Neural progenitor cell (in vitro differentiated cells): ENCODE measurements at places on chromosomes 6 and 20.

GRCh38 chr20:20277894-20278335 lies 90.0 kb upstream of the INSM1 start:
- H3K4me1 ChIP-seq: no peaks in the 10 kb centered on the region
- no peaks in the 10 kb centered on the region for H3K36me3 ChIP-seq
- no peak overlapping the region for H3K27ac ChIP-seq
- no peaks in the 10 kb centered on the region for H3K27me3 ChIP-seq

DNA sequence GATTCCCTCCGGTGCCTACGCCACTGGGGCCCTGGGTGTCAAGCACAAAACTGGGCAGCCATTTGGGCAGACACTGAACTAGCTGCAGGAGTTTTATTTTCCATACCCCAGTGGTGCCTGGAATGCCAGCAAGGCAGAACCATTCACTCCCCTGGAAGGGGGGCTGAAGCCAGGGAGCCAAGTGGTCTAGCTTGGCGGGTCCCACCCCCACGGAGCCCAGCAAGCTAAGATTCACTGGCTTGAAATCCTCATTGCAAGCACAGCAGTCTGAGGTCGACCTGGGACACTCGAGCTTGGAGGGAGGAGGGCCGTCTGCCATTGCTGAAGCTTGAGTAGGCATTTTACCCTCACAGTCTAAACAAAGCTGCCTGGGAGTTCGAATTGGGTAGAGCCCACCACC lies 125.3 kb downstream of the FRK start:
- no peak for DNase-seq
- no peaks in the 10 kb centered on the region for H3K4me1 ChIP-seq
- no peak overlapping the region for H3K4me3 ChIP-seq

- peaks cover 18% of the 10 kb centered on the region for H3K4me1 ChIP-seq
- no peak for DNase-seq
- H3K27ac ChIP-seq: no peak overlapping the region
- no peaks in the 10 kb centered on the region for H3K36me3 ChIP-seq
- H3K27me3 ChIP-seq: no peaks in the 10 kb centered on the region
- no peak overlapping the region for H3K4me3 ChIP-seq
These were observed 118.6 kb upstream of the ADGRF1 start for GRCh38 chr6:47160702-47161101.

DNA sequence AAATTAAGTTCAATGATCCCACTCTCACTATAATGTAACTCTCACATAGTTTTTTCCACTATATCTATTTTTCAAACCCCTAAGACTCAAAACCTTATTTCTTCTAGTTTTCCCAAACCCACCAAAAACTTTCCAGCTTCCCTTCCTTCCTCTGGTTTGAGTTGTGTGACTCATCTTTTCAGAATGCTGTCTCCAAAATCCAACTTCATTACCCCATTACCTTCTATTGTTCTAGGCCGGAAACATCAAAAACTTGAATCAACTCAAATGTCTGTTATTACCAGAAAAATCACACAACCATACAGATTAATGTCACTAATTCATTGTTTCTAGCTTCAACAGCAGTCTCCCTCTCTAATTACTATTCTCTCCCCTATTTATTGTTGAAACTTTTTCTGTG lies 1090.3 kb downstream of the HACE1 start:
- H3K36me3 ChIP-seq: no peaks in the 10 kb centered on the region
- no peak for DNase-seq
- H3K27me3 ChIP-seq: no peaks in the 10 kb centered on the region
- no peak overlapping the region for H3K4me3 ChIP-seq
- no peaks in the 10 kb centered on the region for H3K4me1 ChIP-seq
- H3K27ac ChIP-seq: no peak overlapping the region

DNA sequence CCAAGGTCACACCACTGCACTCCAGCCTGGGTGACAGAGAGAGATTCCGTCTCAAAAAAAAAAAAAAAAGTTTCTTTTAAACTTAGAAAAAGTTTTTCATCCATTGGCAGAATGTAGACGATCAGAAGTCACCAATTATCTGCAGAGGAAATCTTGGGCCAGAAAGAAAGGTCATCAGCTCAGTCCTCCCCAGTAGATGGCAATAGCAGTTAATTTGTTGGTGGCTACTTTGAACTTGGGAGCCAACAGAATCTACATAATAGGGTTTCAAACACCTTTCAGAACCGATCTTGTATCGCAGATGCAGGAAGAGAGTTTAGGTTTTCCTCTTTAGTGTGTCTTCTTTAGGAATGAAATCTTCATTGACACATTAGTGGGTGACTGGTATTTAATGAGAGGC lies 41.7 kb downstream of the LBP start:
- no peak overlapping the region for H3K4me3 ChIP-seq
- no peak for DNase-seq
- no peaks in the 10 kb centered on the region for H3K27me3 ChIP-seq
- H3K36me3 ChIP-seq: no peaks in the 10 kb centered on the region
- H3K4me1 ChIP-seq: no peaks in the 10 kb centered on the region

- no peaks in the 10 kb centered on the region for H3K36me3 ChIP-seq
- no peak overlapping the region for H3K4me3 ChIP-seq
- no peak for DNase-seq
- H3K27me3 ChIP-seq: peaks cover 11% of the 10 kb centered on the region
These were observed 2.6 kb downstream of the CTSZ start for GRCh38 chr20:59004493-59004762.

GRCh38 chr6:18538315-18538714 lies 151.2 kb downstream of the RNF144B start:
- no peak for DNase-seq
- peaks cover 8% of the 10 kb centered on the region for H3K4me1 ChIP-seq
- no peaks in the 10 kb centered on the region for H3K27me3 ChIP-seq
- no peak overlapping the region for H3K27ac ChIP-seq

DNA sequence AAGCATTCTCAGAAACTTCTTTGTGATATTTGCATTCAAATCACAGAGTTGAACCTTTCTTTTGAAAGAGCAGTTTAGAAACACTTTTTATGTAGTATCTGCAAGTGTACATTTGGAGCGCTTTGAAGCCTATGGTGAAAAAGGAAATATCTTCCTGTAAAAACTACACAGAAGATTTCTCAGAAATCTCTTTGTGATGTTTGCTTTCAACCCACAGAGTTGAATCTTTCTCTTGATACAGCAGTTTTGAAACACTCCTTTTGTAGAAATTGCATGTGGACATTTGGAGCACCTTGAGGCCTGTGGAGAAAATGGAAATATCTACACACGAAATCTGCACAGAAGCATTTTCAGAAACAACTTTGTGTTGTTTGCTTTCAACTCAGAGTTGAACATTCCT lies 612.3 kb upstream of the ZNF337 start:
- no peaks in the 10 kb centered on the region for H3K27me3 ChIP-seq
- no peaks in the 10 kb centered on the region for H3K4me1 ChIP-seq
- H3K27ac ChIP-seq: no peak overlapping the region
- H3K4me3 ChIP-seq: no peak overlapping the region
- DNase-seq: no peak

DNA sequence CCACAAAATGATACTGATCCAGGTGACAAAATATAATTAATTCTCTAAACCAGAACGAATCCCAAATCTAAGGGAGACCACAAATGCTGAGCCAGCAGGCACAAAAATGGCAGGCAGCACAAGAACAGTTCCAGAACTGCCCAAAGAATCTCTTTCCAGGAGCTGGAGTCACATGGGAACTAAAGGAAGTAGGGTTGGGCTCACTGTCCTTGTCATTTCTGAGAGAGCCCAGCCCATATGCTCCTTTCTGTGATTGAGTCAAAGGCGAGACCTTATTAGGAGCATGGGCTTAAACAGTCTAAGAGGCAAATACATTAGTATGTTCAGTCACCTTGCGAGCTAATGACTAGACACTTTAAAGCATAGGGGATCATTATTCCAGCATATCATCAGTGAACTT lies 327.6 kb upstream of the ARID1B start:
- H3K27me3 ChIP-seq: no peaks in the 10 kb centered on the region
- no peaks in the 10 kb centered on the region for H3K36me3 ChIP-seq
- no peak overlapping the region for H3K4me3 ChIP-seq
- no peak for DNase-seq
- no peaks in the 10 kb centered on the region for H3K4me1 ChIP-seq

DNA sequence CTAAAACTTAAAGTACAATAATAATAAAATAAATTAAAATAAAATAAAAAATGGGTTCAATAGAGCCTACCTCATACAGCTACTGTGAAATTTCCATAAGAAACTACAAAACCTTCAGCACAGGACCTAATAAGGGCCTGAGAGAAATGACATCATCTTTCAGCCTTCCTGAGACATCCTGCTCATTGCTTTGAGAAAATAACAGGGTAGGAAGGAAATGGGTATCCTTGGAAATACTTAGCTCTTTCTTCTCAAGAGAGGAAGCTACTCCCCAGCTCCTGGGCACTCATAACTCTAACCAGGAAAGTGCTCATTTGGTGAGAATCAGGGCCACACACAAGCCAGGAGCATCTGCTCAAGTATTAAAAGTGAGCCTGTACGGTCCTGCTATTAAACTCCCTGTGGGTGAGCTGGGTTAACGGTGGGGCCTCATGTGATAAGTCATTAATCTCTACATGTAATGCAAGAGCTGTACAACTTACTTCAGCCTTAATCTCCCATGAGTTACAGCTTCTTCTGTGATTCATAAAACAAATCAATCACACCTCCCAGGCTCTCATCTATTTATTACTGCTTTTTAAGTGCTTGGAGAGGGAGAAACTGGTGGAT lies 141.4 kb downstream of the MAFB start:
- no peaks in the 10 kb centered on the region for H3K27me3 ChIP-seq
- no peak overlapping the region for H3K4me3 ChIP-seq
- H3K4me1 ChIP-seq: no peaks in the 10 kb centered on the region
- no peak overlapping the region for H3K27ac ChIP-seq
- H3K36me3 ChIP-seq: no peaks in the 10 kb centered on the region

GRCh38 chr20:60327971-60328660 lies 369.9 kb downstream of the CDH26 start:
- H3K4me3 ChIP-seq: no peak overlapping the region
- H3K36me3 ChIP-seq: no peaks in the 10 kb centered on the region
- H3K4me1 ChIP-seq: no peaks in the 10 kb centered on the region
- peaks cover 3% of the 10 kb centered on the region for H3K27me3 ChIP-seq
- H3K27ac ChIP-seq: no peak overlapping the region

DNA sequence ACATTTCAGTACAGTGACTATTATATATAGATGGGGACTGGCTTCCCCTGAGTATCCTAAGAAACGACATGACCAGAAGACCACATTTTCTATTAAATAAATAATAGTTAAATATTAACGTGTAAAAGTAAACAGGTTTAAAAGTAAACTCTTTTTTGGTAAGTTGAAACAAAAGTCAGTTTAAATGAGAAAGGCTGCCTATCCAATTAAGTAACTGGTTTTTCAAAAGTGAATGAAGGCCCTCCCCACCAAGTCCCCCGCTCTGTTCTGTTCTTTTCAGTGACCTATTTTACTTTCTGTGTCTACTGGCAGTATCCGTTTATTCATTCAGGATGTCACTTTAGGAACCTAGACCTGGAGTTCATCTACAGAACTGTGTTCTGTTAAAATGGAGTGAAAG lies 32.0 kb downstream of the QKI start:
- no peaks in the 10 kb centered on the region for H3K36me3 ChIP-seq
- H3K4me1 ChIP-seq: peaks cover 23% of the 10 kb centered on the region
- H3K4me3 ChIP-seq: no peak overlapping the region
- peak overlapping the region; percentile 31 for H3K27ac ChIP-seq
- DNase-seq: no peak

- no peaks in the 10 kb centered on the region for H3K36me3 ChIP-seq
- peaks cover 21% of the 10 kb centered on the region for H3K4me1 ChIP-seq
- no peak overlapping the region for H3K27ac ChIP-seq
- DNase-seq: peak; percentile 23
These were observed 240.5 kb downstream of the FARS2 start for GRCh38 chr6:5501837-5502236.

- H3K36me3 ChIP-seq: no peaks in the 10 kb centered on the region
- DNase-seq: no peak
- no peaks in the 10 kb centered on the region for H3K4me1 ChIP-seq
- no peak overlapping the region for H3K27ac ChIP-seq
These were observed 52.4 kb downstream of the RNF144B start for GRCh38 chr6:18439581-18439980.

DNA sequence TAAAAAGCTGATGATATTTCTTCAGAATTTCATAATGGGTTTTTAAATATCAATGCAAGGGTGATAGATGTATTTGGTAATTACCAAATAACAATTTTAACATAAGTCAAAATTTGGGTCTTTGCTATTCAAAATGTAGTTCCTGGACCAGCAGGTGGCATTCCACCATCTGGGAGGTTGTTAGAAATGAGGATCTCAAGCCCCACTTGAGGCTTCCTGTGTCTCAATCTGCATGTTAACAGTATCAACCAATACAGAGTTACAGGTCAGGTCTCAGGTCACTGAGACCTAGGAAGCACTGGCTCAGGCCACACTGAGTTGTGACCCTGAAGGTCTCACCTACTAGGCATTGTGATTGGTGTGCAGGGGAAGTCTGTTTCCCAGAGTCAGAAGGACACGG lies 57.2 kb upstream of the MTRF1L start:
- no peaks in the 10 kb centered on the region for H3K27me3 ChIP-seq
- H3K36me3 ChIP-seq: peaks cover 6% of the 10 kb centered on the region
- no peak overlapping the region for H3K27ac ChIP-seq
- peaks cover 3% of the 10 kb centered on the region for H3K4me1 ChIP-seq
- no peak overlapping the region for H3K4me3 ChIP-seq

GRCh38 chr6:130138909-130139242 lies 83.9 kb downstream of the SAMD3 start:
- H3K36me3 ChIP-seq: no peaks in the 10 kb centered on the region
- no peaks in the 10 kb centered on the region for H3K27me3 ChIP-seq
- no peak overlapping the region for H3K4me3 ChIP-seq
- no peak overlapping the region for H3K27ac ChIP-seq
- no peak for DNase-seq

DNA sequence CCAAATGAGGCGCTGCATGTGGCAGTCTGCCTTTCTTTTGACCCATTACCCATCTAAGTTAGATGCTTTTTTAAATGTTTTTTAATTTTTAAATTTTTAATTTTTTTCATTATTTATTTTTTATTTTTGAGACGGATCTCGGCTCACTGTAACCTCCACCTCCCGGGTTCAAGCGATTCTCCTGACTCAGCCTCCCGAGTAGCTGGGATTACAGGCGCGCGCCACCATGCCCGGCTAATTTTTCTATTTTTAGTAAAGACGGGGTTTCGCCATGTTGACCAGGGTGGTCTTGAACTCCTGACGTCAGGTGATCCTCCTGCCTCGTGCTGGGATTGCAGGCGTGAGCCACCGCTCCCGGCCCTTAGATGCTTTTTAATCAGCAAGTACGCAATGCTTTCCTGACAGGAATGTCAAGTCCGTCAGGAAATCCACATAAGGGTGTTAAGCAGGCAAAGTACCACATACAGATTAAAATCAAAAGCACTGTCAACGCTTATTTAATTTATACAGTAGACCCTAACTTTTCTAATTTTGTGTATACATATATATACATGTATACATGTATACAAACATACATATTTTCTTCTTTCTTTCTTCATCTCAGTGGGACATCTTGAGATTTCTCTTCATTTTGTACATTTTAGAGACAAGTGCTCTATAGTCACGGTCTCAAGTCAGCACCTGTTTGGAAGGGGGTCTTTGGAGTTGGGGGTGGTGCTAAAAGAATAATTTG lies 995 bp upstream of the GSTA4 start:
- H3K27me3 ChIP-seq: no peaks in the 10 kb centered on the region
- peaks cover 12% of the 10 kb centered on the region for H3K4me1 ChIP-seq
- peak; percentile 73 for DNase-seq
- no peak overlapping the region for H3K27ac ChIP-seq

- no peak overlapping the region for H3K4me3 ChIP-seq
- H3K27ac ChIP-seq: no peak overlapping the region
- H3K4me1 ChIP-seq: no peaks in the 10 kb centered on the region
- H3K27me3 ChIP-seq: no peaks in the 10 kb centered on the region
These were observed 259.3 kb downstream of the KIF16B start for GRCh38 chr20:16313917-16314316.
